Suppressor macrophage treated with lipopolysaccharide for 1 hour (primary cell): ENCODE measurements at places on chromosomes 7 and 10.

DNA sequence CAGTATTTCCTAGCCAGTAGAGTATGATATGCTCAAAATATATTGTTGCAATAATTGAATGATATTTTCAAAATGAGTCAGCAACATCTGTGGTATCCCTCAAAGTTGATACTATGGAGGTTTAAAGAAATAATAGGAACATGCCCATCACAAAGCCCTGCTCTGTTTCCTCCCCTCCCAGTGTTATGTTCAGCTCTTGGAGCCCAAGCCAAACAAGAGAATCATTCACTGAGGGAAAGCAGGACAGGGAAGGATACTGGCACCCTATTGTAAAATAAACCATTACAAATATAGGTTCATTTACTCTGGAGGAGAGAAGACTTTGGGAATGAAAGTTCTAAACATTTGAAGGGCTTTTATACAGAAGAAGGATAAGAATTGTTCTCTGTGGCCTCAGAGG is 37.6 kb downstream of the SORCS3 start:
- DNase-seq: no peak

DNA sequence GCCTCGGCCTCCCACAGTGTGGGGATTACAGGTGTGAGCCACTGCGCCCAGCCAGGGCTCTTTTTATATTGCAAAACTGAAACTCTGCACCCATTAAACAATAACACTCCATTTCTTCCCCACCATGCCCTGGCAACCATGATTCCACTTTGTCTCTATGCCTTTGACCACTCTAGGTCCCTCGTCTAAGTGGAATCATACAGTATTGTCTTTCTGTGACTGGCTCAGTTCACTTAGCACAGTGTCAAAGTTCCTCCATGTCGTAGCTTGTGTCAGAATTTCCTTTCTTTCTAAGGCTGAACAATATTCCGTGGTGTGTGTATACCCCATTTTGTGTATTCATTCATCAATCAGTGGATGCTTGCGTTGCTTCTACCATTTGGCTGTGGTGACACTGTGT is 46.2 kb downstream of the CUX1 start:
- DNase-seq: no peak

GRCh38 chr7:123538189-123538714 is 3.9 kb upstream of the IQUB start:
- peak; percentile 44 for DNase-seq

- DNase-seq: no peak
These were observed 89.6 kb upstream of the ITGB1 start for GRCh38 chr10:33047655-33048054.

GRCh38 chr7:18520450-18521235 is 25.1 kb downstream of the HDAC9 start:
- peak; percentile 33 for DNase-seq

GRCh38 chr7:12475362-12476063 is 71.8 kb upstream of the VWDE start:
- DNase-seq: no peak

- no peak for DNase-seq
These were observed 56.9 kb upstream of the AOAH start for GRCh38 chr7:36781011-36781738.

DNA sequence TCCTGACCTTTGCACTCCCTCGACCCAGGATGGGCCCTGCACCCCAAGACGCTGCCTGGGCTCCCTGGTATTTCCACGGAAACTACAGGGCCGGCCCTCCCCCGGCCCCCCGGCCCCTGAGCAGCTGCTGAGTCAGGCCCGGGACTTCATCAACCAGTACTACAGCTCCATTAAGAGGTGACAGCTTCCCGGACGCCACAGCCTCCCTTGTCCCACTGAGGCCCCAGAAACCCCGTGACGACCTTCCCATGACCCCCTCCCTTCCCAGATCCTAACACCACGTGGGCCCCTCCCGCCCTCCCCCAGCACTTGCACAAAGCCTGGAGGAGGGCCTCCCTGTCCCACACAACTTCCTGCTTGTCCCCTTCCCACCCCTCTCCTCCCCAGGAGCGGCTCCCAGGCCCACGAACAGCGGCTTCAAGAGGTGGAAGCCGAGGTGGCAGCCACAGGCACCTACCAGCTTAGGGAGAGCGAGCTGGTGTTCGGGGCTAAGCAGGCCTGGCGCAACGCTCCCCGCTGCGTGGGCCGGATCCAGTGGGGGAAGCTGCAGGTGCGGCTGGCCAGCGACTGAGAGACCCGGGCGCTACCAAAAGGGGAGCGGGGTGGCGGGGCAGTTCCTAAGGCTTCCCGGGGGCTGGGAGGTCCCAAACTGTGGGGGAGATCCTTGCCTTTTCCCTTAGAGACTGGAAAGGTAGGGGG is 5.7 kb downstream of the NOS3 start:
- DNase-seq: peak; percentile 81

DNA sequence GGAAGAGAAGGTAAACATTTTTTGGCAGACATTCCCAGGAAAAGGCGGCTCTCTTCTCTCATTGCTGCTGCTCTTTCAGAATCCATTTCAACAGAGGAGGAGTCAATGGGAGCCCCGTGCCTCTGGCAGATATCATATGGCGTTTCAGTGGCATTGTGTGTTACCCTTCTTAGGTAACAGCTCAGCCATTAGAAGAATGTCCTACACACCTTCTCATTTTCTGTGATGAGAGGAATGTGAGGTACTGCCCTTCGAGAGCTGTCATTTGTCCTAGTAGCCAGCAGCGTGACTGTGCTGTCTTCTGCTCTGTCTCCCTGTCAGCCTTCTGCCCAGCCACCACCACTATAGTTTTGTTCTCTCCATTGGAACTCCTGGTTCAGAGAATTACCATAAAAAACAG is 102.4 kb downstream of the EGFR start:
- DNase-seq: no peak

DNA sequence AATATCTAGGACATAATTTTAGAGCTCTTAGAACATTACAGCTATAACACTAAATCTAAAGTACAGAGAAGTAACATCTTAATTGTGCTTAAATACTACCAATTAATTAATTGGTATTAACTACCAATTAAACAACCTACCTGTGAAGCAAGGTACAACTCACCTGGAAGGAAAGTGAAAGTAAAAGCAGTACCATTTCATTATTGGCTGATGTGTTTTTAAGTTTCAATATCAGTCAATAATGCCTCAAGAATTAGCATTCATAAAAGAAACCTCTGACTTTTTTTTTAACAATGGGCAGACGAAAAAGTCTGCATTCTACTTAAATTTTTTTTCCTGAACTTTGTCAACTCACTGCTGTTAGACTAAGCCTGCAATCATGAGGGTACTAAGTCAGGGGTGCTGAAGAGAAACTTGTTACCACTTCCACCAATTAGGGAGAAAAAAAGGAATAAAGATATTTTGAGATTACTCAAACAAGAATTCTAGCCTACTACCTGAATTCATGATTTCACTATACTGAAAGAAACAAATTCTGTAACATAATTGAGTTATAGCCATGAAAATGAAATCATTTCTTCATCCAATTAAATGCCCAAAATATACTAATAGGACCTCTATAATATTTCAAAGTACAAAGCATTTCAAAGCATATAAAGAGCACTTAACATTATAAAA is 19.9 kb downstream of the UPF2 start:
- DNase-seq: no peak

DNA sequence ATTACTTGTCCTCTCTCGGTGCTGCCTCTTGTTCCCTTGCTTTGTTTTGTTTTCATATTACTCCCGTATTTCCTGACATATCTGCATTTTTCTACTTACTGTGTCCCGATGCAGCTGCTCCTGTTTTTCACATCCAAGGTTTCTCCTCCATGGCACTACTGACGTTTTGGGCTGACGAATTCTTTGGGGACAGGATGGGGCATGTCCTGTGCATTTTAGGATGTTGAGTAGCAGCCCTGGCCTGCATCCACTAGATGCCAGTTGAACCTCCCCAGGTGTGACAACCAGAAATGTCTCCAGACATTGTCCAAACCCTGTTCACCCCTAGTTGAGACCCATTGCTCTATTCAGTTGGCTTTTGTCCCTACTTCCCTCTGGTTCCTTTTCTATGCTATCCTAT is 12.4 kb downstream of the ZNF789 start:
- DNase-seq: no peak
